Neural progenitor cell (in vitro differentiated cells): ENCODE measurements at places on chromosomes 13 and 19.

DNA sequence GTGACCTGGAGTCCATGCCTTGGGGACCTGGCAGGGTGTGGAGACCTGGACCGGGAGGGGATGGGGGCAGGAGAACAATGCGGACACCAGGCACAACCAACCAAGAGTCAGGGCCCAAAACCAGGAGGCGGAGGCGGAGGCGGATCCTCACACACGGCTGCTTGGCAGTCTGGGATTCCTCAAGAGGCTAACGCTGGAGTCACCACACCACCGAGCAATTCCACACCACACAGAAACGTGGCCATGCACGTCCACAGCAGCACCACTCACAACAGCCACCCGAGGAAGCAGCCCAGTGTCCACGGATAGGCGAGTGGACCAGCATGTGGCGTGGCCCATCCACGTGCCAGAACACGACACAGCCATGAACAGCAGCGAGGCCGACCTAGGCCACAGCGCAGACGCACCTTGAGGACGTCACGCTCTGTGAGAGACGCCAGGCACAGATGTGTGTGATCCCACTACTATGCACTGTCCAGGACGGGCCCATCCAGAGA lies 17.7 kb downstream of the SBNO2 start:
- no peak for DNase-seq

GRCh38 chr13:21383090-21383489 lies 76.0 kb downstream of the ZDHHC20 start:
- DNase-seq, result no peak

DNA sequence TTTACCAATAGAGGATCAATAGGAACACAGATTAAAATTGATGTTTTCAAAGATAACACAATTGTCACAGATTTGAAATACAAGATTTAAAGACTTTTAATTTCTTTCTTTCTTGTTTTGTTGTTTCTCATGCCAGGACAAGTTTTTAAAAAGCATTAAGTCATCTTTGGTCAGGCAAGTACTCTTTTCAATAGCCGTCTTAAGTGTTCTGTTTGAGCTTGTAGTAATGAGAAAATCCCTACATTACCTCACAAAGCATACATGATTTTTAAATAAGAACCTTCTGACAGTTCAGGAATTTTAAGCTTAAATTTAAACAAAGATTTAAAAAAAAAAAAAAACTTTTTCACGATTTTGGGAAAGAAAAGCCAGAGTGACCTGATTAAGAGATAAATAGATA lies 216.3 kb upstream of the PRR20A start:
- DNase-seq, result no peak

DNA sequence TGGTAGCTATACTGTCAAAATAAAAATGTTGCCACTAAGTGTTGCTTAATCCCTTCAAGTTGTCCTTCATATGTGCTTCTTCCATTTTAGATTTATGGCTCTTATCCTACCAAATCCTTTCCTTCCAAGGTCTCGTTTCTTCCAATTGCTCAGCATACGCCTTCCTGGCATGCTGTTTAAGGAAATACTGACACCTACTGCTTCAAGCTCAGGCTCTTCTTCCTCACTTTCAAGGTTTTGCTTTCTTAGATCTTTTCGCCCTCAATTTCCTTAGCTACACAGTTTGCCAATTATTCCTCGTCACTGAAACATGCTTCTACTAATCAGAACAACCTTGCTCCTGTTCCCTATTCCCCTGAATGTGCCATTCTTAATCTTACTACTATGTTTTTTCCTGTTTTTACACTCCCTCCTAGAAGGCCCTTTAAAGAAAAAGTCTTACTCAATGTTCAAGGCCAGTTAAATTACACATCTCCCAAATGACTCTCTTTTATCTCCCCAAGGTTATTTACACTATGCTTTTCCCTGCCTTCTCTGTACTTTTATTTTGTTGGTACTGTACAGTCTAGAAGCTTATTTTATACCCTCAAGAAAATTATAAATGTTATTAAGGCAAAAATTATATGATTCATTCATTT lies 343.1 kb downstream of the MZT1 start:
- DNase-seq, result no peak

DNA sequence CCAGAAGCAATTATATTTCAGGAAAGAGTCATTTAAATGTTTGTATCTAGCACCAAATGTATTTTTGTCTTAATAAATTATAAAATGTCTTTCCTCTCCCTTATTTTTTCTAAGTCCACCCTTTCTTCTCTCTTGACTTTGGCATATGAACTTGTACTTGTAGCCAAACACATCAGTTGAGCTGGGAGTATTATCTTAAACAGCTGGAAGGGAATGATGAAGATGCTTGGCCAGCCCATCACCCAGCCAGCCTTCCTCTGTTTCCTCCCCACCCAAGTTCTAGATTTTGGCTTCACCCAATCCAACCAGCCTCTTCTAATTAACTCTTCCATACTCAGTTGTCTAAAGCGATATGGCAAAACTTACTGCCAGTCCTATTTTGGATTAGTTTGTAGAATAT lies 272.5 kb downstream of the ENOX1 start:
- no peak for DNase-seq

DNA sequence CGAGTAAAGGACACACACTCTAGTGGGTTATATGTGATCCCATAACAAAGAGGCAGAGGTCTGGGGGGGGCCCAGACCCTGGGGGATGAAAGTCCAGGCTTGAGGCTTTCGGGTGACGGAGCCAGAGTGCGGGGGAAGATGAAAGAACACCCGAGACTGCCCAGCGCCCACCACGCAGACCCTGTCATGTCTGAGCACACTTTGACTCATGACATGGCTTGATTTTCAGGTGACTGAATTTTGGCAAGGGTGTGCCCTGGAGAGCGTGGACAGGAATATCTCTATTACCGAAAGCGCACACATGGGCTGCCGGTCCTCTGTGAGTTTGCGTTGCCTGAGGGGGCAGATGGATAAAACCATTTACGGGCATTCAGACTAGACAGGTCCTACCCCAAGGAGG lies 192.0 kb upstream of the SOX1 start:
- no peak for DNase-seq

DNA sequence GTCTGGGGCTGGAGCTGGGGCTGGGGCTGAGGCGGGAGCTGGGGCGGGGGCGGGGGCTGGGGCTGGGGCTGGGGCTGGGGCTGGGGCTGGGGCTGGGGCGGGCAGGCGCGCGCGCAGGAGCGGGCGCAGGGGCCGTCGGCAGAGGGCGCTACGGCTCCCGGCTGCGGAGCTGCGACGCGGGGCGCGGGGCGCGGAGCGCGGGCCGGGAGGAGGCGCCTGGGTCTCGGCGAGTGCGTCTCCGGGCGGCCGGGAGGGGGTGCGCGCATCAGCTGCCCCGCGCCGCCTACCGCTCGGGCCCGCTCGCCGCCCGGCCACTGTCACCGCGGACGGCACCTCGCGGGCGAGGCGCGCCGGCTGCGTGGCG lies 422 bp upstream of the MTUS2 start:
- DNase-seq, result peak; percentile 94

- no peak for DNase-seq
These were observed 238.5 kb upstream of the STARD13 start for GRCh38 chr13:33524086-33524485.

DNA sequence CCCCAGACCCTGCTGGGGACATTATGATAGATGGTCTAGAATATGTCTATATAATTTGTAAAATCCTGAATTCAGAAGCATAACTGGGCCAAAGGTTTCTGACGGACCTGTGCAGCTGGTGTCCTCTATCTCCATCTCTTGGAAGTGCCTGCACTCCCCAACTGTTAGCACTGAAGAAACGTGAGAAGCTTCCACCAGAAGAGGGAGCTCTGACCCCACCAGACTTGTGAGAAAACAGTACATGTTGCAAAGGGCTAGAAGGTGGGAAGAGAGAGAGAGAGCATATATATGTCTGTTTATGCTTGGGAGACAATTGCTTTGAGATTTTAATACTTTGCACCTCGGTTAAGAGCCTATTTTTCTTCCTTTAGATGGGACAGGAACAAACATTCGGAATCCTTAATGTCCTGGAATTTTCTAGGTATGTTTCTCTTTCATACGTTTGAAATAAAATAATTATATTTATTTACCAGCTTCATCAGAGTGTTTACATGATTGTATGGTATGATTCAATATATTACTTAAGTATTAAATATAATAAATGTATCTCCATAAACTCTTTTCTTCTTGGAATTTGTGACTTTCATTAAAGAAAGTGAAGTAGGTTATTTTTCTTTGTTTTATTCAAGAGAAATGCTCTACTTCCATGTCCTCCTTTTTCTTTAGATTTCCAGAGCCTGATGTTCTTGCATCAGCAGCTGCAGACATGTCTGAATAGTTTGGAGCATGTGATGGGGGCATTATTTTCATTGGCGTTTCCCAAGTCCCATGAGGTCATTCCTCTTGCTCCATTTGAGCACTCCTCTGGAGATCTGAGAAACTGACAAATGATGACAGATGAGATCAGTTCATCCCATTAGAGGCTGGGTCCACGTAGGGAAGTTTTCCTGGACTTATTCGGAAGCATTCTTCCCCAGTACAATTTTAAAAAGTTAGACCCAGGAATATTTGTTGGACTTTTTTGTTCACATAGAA lies 202.9 kb downstream of the ATP8A2 start:
- peak; percentile 92 for DNase-seq

GRCh38 chr13:30600496-30600895 lies 17.2 kb upstream of the USPL1 start:
- no peak for DNase-seq

GRCh38 chr19:17245535-17245984 lies at the start of gene NR2F6:
Gene NR2F6, minus strand, starts transcription at chr19:17245919. Its CDS starts 699 bp downstream, at chr19:17245220.
- no peak for DNase-seq

DNA sequence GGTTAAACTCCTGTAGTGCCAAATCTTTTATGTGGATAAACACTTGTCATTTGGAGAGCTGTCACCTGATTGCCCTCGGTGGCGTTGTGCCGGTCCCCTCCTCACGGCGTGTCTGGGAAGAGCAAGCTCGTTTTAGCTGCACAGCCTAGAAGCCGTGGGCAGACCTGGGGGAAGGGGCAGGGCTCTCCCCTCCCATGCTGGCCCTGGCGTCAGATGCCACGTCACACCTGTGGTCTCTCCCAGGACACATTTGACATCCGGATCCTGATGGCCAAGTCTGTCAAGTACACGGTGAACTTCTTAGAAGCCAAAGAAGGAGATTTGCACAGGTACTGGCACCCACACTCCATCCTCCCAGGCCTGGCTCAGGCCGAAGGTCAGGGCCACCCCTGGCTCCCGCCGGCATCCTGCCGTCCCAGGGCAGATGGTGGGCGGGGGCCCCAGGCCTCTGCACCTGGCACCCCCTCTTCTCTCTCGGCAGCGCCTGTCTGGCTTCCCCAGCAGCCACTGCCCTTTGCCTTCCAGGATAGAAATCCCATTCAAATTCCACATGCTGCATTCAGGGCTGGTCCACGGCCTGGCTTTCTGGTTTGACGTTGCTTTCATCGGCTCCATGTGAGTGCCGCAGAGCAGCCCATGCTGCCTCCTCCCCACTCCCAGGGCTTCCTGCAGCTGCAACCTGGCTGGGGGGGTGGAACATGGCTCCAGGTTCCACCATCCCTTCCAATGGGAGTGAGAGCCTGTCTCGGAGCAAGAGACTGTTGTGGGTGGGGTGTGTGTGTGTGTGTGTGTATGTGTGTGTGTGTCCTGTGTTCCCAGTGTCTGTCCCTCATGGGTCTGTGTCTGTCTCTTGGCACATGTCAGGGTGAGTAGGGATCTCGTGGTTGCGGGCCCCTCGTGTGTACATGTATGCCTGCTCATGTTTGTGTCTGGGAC lies 8.8 kb downstream of the YIPF2 start:
- no peak for DNase-seq

GRCh38 chr19:1455336-1456120 lies 5.6 kb downstream of the APC2 start:
- DNase-seq, result peak; percentile 70

- no peak for DNase-seq
These were observed 195.7 kb downstream of the KLF12 start for GRCh38 chr13:73938372-73939070.

DNA sequence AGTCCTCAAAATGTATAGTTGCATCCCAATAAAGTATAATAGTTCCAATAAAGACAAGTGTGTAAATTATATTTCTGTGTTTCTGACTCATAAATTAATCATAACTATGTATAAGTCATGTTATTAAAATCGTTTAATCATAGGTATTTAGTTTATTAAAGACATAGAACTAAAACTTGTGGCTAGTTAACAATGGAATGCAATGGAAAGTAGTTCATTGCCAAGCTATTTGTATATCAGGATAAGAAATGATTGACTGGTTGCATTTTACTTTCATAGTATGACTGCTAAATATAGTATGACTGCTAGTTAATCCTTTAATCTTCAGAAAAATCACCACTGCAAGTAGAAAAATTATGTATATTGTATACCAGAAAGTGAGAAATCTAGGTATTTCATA lies 16.9 kb downstream of the COG3 start:
- DNase-seq, result no peak

- no peak for DNase-seq
These were observed 118.1 kb downstream of the TNFRSF19 start for GRCh38 chr13:23688336-23688735.

- peak; percentile 39 for DNase-seq
These were observed 9.7 kb downstream of the EFNA2 start for GRCh38 chr19:1295169-1296012.

- DNase-seq, result no peak
These were observed 21.6 kb upstream of the WDR88 start for GRCh38 chr19:33110137-33110910.

DNA sequence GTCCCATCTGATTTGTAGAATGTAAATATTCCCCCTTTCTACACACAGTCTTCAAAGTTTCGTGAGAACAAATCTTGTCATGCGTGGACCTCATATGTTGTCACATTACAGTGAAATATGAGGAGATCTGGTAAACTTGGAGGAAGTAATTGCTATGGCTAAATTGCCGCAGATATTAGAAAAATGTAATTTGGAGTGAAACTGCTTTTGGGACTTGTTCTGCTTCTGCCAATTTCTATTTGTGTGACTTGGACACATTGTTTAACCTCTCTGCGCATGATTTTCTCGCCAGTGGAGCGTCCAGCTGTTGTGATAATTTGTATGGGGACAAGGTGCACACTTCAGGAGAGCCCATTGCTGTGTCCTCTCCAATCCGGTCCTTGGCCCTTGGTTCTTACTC lies 693.1 kb upstream of the SLC10A2 start:
- DNase-seq, result no peak

GRCh38 chr13:33438918-33439317 lies 153.4 kb upstream of the STARD13 start:
- no peak for DNase-seq

DNA sequence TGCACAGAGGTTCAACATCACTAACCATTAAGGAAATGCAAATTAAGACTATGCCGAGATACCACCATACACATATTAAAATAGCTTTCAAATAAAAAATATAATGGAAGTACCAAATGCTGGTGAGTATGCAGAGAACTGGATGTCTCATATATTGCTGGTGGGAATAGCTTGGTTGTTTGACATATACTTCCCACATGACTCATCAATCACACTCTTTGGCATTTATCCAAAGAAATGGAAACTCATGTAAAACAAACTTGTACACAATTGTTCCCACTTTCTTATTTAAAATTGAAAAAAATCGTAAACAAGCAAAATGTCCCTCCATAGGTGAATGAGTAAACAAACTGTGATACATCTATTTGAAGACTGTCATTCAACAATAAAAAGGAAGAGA lies 982.6 kb upstream of the ATXN8OS start:
- no peak for DNase-seq
